ENCODE measurements at places on chromosomes 16 and 17.

DNA sequence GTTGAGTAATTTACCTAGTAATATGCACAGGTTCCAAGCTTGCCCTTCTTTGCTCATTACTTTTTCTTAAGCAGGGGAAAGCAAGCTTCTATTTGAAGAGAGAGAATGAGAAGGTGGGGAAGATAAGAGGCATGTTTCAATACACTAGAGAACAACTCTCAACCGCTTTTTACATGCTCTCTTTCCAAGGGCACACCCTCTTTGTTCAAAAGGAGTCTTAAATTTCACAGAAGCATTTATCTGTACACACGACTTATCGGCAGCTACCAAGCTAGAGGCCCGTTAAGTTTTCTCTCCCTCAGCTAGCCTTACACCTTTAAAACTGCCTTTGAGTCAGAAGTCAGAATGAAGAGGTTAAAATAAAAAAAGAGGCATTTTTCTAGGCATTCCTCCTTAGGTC is 79.6 kb downstream of the STH start:
- DNase-seq = no peak

DNA sequence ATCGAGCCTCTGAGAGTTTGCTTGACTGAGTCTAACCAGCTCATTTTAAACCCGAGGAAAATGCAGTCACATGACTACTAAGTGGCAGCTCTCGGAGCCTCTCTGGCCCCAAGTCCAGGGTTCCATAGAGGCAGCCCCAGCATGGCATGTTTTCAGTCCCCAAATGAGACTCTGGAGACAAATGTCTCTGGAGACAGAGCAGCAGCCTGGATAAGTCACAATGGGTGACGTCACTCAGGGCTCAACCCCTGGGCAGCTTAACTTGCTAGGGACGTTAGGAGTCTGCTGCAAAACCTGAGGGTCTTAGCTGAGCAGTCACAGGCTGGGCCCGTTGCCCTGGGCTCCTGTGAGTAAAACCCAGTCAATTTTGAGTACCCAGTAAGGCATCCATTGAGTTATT is 6.9 kb upstream of the STH start:
- DNase-seq = no peak

- DNase-seq = peak; percentile 78
These were observed 6.8 kb downstream of the RSPRY1 start for GRCh38 chr16:57192720-57193486.

- no peak for DNase-seq
These were observed 1.1 kb downstream of the SLFN13 start for GRCh38 chr17:35447499-35447898.
